LHCN-M2 (cell line): ENCODE measurements at places on chromosomes 16 and 17. TPM values are rescaled to one million over a fixed set of nuclear protein-coding genes. Genes with fewer than 3 reads are reported as not detected.

DNA sequence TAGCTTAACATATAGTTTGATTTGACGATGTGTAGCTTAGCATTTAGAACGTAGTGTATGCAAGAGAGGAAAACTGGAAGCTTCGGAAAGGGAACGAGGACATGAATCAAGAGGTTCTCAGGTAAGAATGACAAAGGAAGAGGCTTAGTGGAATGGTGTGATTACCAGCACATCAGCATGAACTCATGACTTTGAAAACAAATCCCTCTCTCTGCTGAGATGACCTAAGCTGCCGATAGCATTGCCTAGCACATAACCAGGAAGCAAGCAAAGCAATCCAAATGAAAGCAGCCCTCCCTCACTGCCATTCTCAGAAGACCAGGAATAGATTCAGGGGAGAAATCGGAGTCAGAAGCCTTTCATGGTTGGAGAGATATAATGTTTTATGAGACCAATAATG, 51.3 kb upstream of the CCL1 start:
- no peak for DNase-seq

GRCh38 chr16:2467528-2468232, 3.4 kb upstream of the NTN3 start:
- peak; percentile 75 for DNase-seq

DNA sequence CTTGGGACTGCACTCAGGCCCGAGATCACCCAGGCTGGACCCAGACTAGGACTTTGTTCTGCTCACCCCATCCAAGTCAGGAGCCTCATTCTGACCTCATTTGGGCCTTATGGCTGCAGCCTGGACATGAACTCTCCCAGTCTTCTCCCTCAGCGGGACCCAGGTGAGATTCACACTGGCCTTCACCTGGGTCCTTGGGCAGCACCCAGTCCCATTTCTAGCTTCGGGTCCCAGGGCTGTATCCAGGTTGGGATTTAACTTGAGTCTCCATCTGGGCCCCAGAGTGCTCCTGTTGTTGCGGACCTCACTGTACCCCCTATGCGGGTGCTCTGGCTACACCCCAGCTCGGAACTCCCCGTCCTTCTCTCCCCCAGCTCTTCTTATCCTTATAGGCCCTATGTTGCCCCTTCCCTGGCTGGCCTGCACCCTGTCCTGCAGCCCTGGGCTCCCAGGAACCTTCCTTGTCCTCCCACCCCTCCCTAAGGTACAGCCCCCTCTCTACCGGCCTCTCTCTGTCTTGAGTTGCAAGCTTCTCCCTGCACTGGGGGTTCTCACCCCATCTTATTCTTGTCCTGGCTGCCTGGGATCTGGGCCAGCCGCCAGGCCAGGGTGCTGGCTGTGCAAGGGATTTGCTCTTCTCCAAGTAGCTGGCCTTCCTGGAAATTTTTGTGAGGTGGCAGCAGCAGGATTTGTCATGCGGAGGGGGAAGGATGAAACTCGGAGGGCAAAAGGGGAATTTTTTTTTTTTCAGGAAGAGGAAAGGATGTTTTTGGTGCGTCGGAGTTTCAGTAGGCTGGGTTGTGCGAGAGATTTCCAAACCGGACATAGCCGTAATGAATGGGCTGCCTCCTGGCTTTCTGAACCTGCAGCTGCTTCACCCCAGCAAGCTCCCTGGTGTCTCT, 904 bp downstream of the MAP2K3 start:
- peak; percentile 56 for DNase-seq

Gene HSD17B1
- total RNA-seq, result 0.26 and 0.34 TPM in 2 replicates

- DNase-seq, result no peak
These were observed 670.1 kb upstream of the C16orf82 start for GRCh38 chr16:26396511-26397235.

Gene TP53TG3F
- total RNA-seq, result not detected in 2 replicates

- DNase-seq, result no peak
These were observed 112.2 kb downstream of the PITPNC1 start for GRCh38 chr17:67489273-67489672.

DNA sequence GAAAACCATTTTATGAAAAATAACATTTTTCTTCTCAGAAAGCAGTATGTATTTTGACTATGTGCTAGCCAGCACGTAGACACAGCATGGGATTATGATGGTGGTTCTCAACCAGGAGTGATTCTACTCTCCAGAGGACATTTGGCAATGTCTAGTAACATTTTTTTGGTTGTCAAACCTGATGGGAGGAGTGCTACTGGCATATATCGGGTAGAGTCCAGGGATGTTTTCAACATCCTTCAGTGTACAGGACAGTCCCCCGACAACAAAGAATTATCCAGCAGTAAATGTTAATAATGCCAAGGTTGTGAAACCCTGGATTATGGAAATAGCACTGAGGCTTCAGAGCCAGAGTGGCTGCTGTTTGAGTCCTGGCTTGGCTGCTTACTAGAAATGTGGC, 27.7 kb downstream of the AP2B1 start:
- DNase-seq, result peak; percentile 27

Gene METTL26
- 132 and 145 TPM in 2 replicates for total RNA-seq

DNA sequence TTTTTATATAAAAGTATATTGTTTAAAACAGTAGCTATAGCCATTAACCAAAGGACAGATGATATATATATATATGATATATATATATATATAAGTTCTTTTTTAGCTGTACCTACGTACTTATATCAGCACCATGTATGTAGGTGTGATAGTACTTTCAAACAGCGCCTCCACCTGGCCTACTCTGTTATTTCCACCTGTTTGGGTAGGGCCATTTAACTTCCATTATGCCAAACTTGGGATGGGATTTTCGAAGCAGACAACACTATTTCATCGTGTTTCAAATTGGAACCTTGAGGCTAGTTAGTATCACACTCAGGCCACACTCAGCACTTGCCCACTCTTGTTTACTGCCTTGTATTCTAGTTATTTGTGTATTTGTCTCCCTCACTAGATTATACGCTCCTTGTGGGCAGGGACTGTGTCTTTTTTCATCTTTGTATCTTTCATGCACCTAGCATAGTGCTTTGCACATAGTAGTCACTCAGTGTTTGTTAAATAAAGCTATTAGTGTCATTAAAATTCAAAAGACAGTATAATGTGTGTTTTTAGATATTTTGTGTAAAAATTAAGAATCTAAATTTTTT, 11.8 kb upstream of the CLTC start:
- no peak for DNase-seq
